Stimulated activated CD4-positive, alpha-beta T cell treated with anti-CD3 and anti-CD28 coated beads, Interleukin-1b, Interleukin-23, amount 100 ng/mL, for 1 hour (primary cell): ENCODE measurements at places on chromosomes 7 and 10.

DNA sequence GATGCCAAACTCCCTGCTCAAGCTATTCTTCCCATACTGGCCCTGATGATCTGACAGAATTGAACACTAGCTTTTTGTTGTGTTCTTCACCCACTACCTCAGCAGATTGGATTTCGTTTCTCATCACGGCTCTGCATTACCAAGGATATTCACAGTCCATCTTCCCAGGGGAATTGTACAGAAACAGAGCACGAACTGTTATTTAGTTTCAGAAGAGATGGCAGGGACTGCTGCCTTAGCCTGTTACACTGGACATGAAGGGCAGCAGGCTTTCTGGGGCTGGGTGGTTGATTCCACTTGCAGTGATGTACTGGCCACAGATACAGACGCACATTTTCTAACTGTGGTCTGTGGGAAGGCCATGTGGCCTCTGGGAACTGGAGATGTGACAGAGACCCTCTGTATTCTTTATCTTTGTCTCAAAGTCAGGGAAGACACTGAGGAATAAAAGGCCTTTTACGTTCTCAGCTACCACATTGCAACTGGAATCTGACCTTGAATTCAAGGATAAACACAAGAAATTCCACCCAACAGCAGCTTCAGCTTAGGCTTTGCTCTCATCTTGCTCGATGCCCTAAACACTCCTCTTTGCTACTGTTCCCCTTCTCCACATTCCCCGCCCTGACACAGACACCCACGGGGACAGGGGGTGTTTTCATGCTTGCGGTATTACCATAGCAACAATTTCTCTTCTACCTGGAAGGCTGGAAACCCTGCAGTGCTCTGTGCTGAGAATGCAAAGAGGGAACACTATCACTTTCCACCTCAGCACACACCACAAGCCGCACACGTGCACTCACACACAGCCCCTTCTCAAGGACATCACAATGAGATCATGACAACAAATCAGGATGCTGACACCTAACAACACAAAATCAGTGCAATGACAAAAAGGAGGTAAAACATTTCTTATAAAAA, 81.7 kb downstream of the RNF216 start:
- peak; percentile 45 for DNase-seq

DNA sequence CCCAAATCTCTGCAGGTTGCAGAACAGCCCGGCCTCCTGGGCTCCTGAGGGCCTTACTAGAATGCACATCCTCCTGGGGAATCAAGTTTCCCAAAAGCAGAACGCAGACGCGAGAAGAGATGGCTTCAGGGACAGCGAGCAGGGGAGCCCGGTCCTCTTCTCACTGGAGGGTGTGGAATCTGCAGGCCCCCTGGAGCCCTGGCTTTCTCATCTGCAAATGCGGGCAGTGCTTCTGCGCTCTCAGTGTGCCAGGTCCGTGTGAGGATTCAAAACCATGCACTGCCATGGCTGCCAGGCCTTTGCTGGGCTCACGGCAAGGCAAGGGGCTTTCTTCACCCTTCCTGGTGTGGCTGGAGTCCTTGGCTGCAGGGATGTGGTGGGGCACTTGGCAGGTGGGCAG, 330.9 kb upstream of the MKI67 start:
- no peak for DNase-seq

GRCh38 chr7:74482629-74483401, 29.1 kb downstream of the GTF2IRD1 start:
- DNase-seq, result no peak

DNA sequence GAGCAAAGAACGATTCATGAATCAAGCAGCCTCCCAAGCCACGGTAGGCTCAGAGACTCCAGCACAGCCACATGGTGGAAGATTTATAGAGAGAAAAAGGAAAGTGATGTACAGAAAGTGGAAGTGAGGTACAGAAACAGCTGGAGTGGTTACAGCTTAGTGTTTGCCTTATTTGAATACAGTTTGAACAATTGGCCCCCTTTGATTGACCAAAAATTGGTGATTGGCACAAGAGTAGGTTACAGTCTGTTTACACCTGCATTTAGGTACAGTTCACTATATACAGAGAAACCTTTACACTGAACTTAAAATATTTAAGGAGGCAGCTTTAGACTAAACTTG, 136.4 kb upstream of the ASAH2 start:
- DNase-seq, result no peak

DNA sequence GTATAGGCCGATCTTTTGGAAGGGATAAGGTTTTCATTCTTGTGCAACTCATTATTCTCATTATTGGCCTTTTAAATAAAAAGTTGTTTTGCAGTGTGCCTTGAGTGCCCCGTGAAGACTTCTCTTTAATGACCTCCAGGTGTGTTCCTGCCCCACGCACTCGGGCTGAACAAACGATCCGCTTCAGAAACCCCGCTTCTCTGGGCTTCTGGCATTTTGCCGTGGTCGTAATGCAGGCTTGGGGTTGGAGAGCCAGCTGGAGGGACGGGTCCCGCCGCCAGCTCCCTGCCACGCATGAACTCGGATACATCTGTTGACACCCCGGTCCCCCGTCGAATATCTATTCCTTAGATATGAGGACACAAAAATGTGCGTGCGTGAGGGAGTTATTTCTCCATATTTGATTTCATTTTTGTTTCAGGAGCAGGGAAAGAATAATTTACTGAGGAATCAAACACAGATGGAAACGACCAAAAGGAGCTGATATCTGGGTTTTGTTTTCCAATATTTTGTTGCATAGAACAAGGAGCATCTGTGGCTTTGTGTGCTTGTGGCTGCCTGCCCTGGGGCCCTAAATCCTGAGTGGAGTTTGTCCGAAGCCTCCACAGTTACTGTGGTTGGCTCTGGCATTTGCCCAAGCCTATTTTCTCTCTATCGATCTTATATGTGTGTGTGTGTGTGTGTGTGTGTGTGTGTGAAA, 17.0 kb upstream of the TTYH3 start:
- no peak for DNase-seq

DNA sequence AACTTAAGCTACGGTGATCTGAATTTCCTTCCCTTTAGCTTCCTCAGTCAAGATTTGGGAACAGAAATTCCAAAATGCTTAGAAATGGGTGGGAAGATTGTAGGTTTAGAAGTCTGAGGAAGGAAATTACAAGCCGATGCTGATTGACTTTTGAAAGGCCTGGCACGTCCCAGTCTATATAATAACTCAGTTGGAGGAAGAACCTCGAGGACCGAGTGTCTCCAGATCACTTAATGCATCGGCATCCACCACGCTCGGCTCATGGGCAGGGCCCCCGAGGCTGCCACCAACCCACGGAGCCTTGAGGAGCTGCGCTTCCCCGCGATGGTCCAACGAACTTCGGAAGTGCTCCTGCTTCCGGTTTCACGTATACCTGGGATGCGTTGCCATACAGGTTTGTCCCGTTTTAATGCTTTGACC, 10.4 kb upstream of the SP8 start:
- DNase-seq, result no peak

DNA sequence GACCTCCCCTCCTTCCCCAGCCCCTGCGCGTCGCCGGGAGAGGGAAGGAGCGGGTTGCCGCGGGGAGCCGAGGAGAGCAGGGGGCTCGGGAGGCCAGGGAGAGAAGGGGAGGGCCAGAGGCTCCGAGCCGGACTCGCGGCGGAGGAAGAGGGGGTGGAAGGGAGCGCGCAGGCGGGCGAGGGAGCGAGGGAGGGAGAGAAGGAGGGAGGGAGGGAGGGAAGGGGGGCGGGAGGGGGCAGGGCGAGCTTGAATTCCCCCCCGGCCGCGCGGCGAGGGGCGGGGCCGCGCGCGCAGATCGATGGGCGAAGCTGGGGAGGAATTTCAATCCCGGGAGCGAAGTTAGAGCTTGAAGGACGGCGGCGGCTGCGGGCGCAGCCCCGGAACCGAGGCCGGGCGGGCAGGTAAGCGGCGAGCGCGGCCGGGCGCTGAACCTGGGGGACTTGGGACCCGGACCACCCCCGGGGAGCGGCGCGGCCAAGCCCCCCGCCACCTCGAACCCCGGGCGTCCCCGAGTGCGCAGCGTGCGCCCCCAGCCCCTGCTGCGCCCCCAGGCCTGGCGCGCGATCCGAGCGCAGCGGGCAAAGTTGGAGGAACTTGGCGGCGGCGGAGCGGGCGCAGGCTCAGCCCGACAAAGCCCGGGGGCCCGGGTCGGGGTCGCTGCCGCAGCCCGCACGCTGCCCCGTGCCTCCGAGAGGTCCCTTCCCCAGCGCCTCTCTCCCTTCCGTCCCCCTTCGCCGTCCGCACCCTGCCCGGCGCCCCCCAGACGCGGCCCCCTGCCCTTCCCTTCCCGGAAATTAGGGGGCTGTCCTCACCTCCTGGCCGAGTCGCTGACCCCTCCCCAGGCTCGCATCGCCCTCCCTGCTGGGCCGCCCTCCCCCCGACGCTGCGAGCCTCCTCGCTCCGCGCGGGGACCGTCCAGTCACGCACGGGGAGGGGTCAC, at the start of gene ELFN1:
TSS of gene ELFN1 (plus strand) at position 324 of the 940 bp plus-strand sequence. CDS start 74,320 bp downstream, outside the sequence.
- no peak for DNase-seq

DNA sequence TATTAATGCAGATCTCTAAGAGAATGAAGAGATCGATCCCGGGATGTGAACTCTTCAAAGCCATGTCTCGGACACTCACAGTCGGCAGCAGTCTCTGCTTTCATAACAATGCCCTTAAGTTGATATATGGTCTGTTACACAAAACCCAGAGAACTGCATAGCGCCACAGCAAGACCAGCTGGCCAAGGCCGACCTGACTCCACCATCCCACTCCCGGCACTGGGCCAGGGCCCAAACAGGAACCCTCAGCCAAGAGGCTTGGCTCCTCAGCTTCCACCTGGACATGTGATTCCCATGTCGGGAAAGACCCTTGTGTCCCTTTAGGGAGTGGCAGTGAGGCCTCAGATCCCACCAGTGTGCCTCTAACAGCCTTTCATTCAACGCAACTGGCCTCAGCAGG, 106.6 kb upstream of the RNF32 start:
- no peak for DNase-seq

- no peak for DNase-seq
Measured at GRCh38 chr7:12754179-12754578, 66.7 kb downstream of the ARL4A start.

GRCh38 chr7:143846692-143847091, 55.3 kb downstream of the TCAF1 start:
- DNase-seq, result no peak

GRCh38 chr7:32515890-32516550, 20.7 kb downstream of the AVL9 start:
- no peak for DNase-seq

GRCh38 chr10:34049887-34050286, 715.4 kb upstream of the NRP1 start:
- no peak for DNase-seq

DNA sequence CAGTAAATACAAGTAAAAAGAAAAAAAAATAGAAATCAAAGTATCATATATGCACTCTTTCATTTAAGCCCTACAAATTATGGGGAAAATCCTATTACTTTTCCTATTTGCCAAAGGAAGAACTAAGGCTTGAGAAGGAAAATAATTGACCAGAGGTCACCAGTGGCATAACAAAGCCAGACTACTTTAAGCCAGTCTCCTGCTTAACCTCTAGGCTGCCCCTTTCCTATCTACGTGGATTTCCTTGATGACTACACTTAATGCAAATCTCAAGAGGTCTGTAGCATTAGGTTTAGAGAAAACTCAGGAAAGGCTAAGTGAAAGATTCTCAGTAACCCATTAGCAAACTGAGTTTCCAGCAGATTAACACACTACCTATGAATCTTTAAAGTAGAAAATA, 49.8 kb downstream of the TPK1 start:
- no peak for DNase-seq

- no peak for DNase-seq
Measured at GRCh38 chr10:11687779-11688447, 54.3 kb upstream of the ECHDC3 start.

DNA sequence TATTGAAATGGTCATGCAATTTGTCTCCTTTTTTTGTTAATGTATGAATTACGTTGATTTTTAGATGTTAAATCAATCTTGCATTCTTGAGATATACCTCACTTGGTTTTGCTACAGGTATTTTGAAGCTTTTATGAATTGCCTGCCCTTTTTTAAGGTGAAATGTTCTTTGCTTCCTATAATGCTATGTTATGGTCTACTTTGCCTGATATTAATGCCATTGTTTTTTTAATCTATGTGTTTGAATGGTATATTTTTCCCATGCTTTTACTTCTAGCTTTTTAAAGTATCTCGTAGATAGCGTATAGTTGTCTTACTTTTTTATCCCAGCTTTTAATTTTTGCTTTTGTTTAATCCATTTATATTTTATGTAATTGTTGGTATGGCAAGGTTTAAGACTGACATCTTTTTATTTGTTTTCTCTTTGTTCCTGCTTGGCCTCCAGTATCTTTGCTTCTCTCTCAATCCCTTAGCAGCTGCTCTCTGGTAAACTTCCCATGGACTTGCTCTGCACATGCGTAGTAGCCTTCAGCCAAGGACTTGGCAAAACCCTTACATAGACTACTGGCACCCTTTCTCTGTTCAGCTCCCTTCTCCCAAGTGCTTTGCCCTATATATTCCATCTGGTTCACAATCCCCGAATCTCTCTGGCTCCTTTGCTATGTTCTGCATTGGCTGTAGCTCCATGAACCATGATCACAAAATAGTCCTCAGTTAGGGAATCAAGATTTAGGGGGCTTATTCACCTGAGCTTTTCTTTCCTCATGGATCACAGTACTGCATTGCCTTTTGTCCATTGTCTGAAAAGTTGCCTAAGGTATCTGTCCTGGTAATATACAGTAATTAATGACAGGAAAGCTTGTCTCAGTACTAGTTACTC, 8.4 kb downstream of the TRIM24 start:
- DNase-seq, result no peak

DNA sequence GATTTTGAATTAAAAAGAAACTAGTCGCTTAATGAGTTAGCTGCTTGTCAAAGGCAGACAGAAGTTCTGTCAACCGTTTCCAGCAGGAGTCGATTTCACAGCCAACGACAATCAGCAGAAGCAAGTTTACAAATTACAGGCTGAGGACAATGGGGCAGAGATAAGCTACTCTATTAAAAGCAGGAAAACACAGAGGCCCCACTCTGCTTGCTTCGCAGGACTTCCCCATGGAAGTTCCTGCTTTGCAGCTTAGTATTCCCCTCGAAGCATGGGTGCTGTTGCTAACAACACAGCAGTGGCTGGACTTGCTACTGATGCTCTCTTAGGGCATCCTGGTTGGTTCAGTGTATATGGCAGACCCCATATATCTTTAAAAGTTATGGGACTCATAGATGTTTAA, 50.8 kb upstream of the KLF6 start:
- no peak for DNase-seq

DNA sequence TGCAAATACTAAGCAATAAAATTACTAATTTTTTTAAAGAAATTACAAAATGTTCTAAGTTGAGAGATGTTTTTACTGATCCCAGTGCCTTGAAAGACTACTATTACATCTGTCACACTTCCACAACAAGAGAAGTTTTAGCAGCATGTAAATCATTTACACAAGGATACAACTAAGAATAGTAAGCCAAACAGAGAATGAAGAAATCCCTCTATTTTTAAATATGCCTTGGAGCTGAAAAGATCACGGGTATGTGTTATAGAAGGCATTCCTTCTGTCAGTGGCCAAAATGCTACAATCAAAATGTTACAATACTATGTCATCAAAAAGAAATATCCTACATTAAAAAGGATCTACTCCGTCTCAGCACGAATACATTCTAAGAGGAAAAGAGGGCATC, 52.6 kb downstream of the LARP4B start:
- DNase-seq, result no peak

- DNase-seq, result no peak
Measured at GRCh38 chr10:36073796-36074345, 431.8 kb upstream of the FZD8 start.

- DNase-seq, result no peak
Measured at GRCh38 chr7:22725585-22725984, 1.4 kb upstream of the IL6 start.

- no peak for DNase-seq
Measured at GRCh38 chr7:52311886-52312285, 723.5 kb upstream of the POM121L12 start.
